ENCODE measurements at places on chromosomes 6 and 20.

GRCh38 chr6:131159578-131159977, 24.3 kb downstream of the AKAP7 start:
- DNase-seq: peak; percentile 40

GRCh38 chr20:53995949-53996348, 74.4 kb downstream of the BCAS1 start:
- DNase-seq: peak; percentile 14

- no peak for DNase-seq
Observed at GRCh38 chr6:50147371-50147770, 97.6 kb upstream of the DEFB112 start.

- peak; percentile 37 for DNase-seq
Observed at GRCh38 chr6:52590152-52590891, 13.5 kb upstream of the TRAM2 start.

GRCh38 chr6:148984531-148985056, 237.8 kb downstream of the UST start:
- DNase-seq: no peak
